ENCODE measurements at places on chromosomes 4 and X. TPM values are rescaled to one million over a fixed set of nuclear protein-coding genes. Genes with fewer than 3 reads are reported as not detected.

- H3K4me1 ChIP-seq, result no peaks in the 10 kb centered on the region
- no peaks in the 10 kb centered on the region for H3K27me3 ChIP-seq
- no peak overlapping the region for H3K27ac ChIP-seq
- no peak overlapping the region for H3K4me3 ChIP-seq
Observed at GRCh38 chr4:38273407-38273806, 313.2 kb downstream of the PTTG2 start.

GRCh38 chrX:26788402-26788998 is 572.5 kb downstream of the MAGEB5 start:
- H3K27me3 ChIP-seq, result no peaks in the 10 kb centered on the region
- no peaks in the 10 kb centered on the region for H3K4me1 ChIP-seq
- H3K27ac ChIP-seq, result no peak overlapping the region
- DNase-seq, result no peak
- no peak overlapping the region for H3K4me3 ChIP-seq

GRCh38 chr4:163528653-163529052 is 34.2 kb downstream of the TMA16 start:
- H3K4me3 ChIP-seq, result no peak overlapping the region
- DNase-seq, result no peak
- H3K4me1 ChIP-seq, result no peaks in the 10 kb centered on the region
- H3K27ac ChIP-seq, result no peak overlapping the region

DNA sequence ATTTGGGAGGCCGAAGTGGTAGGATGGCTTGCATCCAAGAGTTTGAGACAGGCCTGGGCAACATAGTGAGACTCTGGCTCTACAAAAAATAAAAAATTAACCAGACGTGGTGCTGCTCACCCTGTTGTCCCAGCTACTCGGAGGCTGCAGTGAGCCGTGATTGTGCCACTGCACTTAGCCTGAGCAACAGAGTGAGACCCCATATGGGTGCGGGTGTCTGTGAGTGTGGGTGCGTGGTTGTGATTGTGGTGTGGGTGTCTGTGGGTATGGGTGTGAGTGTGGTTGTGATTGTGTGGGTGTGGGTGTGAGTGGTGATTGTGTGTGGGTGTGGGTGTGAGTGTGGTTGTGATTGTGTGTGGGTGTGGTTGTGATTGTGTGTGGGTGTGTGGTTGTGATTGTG is 114.6 kb downstream of the UBE2K start:
- no peaks in the 10 kb centered on the region for H3K27me3 ChIP-seq
- no peaks in the 10 kb centered on the region for H3K36me3 ChIP-seq
- H3K27ac ChIP-seq, result no peak overlapping the region
- no peaks in the 10 kb centered on the region for H3K4me1 ChIP-seq
- no peak overlapping the region for H3K4me3 ChIP-seq

- no peak for DNase-seq
- H3K36me3 ChIP-seq, result no peaks in the 10 kb centered on the region
- no peaks in the 10 kb centered on the region for H3K4me1 ChIP-seq
- no peak overlapping the region for H3K27ac ChIP-seq
Observed at GRCh38 chr4:149701435-149702156, 114.0 kb downstream of the IQCM start.

- no peak within 1 kb of the TSS for H3K4me3 ChIP-seq
- no peaks in the 10 kb centered on the region for H3K4me1 ChIP-seq
- no peaks in the 10 kb centered on the region for H3K27me3 ChIP-seq
- DNase-seq, result no peak
- H3K36me3 ChIP-seq, result no peaks in the 10 kb centered on the region
Observed at GRCh38 chr4:105551965-105552746, at the start of gene ARHGEF38. TSS of gene ARHGEF38 (plus strand) at chr4:105552620. CDS start at chr4:105552766, 146 bp downstream.

PCYT1B gene
- 1.5 TPM for total RNA-seq

CXCL9 gene
- total RNA-seq, result 2.2 TPM

MMRN1 gene
- 2.2 TPM for total RNA-seq

All from adrenal gland (tissue), 19 donors.